ENCODE measurements at places on chromosomes 5 and 9. TPM values are rescaled to one million over a fixed set of nuclear protein-coding genes. Genes with fewer than 3 reads are reported as not detected.
A peak's percentile ranks its signal among the peaks of the same experiment; 100 is the strongest.

GRCh38 chr9:114513055-114513958, 8.0 kb upstream of the WHRN start:
- H3K27me3 ChIP-seq = peaks cover 6% of the 10 kb centered on the region
- H3K4me3 ChIP-seq = no peak overlapping the region
- H3K27ac ChIP-seq = no peak overlapping the region
- no peaks in the 10 kb centered on the region for H3K36me3 ChIP-seq
- no peaks in the 10 kb centered on the region for H3K4me1 ChIP-seq

The SLIT3 gene
- total RNA-seq = 70.0 TPM

The PCDHGB5 gene
- total RNA-seq = 11.0 TPM

DNA sequence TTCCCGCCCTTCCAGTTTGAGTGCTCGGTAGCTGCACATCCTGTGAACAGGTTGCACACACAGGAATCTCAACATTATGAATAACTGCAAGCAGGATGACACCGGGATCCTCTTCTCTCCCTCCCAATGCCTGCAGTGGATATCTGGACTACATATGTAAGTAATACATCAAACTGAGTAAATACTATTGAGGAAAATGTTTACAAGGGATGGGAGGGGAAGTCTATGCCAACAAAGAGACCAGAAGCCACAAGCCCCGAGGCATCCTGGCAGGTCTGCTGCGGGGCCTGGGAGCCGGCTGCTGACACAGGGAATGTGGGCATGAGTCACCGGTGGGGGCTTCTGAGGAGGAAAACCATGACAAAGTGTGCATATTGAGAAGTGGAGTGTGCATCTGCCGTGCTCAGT, 8.6 kb upstream of the ANKRD33B start:
- no peaks in the 10 kb centered on the region for H3K36me3 ChIP-seq
- H3K4me1 ChIP-seq = peaks cover 6% of the 10 kb centered on the region
- H3K27ac ChIP-seq = no peak overlapping the region
- H3K27me3 ChIP-seq = no peaks in the 10 kb centered on the region
- no peak for DNase-seq
- no peak overlapping the region for H3K4me3 ChIP-seq

DNA sequence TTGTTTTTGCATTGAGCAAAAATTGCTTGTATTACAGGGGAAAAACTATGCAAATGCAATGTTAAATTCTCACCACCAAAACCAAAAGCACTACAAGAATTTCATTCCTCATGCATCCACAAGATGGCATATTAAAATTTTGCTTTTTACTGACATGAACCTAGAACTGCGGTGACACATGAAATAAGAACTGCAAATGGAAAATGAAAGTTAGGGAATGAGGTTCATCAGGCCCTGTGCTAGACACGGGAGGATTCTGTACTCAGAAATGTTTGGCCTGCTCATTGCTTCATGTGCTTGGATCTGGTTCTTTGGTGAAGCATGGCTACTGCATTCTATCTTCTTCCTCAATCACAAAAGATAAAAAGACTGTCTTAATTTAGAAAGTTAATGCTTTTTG, 9.1 kb upstream of the RFK start:
- DNase-seq = no peak
- H3K4me1 ChIP-seq = no peaks in the 10 kb centered on the region
- H3K27ac ChIP-seq = peak overlapping the region; percentile 24
- H3K36me3 ChIP-seq = no peaks in the 10 kb centered on the region
- H3K4me3 ChIP-seq = peak overlapping the region; percentile 24

DNA sequence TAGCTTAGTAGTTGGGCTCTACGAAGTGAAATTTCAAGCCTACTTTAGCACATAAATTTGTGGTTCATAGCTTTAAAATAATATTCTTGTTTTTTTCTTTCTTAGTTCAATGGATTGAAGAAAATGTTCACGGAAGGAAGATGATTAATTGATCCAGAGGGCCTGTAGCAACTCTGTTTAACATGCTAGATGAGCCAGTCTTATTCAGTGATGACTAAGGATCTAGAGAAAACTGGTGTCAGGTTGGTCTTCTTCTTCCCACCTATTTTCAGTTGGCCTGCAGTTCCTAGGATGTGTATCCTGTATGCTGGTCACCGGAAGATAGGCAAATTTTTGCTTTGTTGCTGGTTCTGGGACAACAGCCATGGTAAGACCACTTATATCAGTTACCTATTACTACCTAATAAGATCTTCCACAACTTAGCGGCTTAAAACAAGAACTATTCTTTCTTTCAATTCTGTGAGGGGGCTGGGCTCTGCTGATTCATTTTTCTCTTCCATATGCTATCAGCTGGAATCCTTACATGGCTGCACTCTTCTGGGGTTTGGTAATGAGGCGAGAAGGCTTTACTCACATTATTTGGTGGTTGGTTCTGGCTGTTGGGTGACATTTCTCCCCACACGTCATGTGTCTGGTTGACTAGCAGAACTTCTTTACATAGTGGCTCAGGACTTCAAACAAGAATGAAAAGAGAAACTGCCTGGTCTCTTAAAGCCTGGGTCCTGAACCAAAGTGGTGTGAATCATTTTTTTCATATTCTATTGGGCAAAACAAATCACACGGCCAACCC, 182.7 kb upstream of the ACTBL2 start:
- no peaks in the 10 kb centered on the region for H3K36me3 ChIP-seq
- H3K4me1 ChIP-seq = no peaks in the 10 kb centered on the region
- H3K4me3 ChIP-seq = no peak overlapping the region
- H3K27ac ChIP-seq = no peak overlapping the region

DNA sequence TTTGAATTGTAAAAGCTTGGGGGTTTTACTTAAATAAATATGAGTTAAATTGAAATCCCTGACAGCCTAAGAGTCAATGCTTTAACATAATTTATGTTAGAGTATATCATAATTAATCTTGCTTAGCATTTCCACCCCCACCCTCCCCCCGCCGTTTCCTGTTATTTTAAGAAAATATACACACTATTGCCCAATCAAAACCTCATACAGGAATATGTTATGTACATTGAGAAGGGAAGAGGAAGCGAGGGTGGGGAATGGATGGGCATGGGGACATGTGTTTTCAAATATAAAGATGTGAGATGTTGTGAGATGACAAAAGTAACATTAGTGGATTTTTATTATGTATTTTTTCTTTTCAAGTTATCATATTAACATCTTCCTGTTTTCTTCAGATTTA, 561.1 kb upstream of the MEF2C start:
- H3K36me3 ChIP-seq = no peaks in the 10 kb centered on the region
- no peak overlapping the region for H3K4me3 ChIP-seq
- no peak overlapping the region for H3K27ac ChIP-seq
- no peaks in the 10 kb centered on the region for H3K4me1 ChIP-seq

The TRIM36 gene
- total RNA-seq = 3.7 TPM

DNA sequence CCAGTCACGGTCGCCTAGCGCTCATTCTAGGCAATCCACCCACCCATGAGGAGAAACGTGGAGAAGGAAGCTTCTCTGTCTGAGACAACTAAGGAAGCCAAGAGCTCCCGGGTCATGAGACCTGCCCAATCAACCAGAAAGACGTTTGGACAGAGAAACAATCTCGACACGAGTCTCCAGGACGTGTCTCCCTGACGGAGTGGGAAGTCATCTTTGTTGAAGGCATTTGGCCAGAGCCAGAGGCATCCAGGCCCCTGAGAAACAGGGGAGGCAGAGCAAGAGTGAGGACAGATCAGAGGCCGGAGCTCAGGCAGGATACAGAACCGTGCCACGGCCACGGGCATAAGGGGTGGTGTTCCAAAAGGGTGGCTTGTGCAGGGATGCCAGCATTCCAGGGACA, 479.0 kb downstream of the SPATA31A7 start:
- no peak overlapping the region for H3K4me3 ChIP-seq
- DNase-seq = peak; percentile 22
- no peak overlapping the region for H3K27ac ChIP-seq
- H3K36me3 ChIP-seq = no peaks in the 10 kb centered on the region
- H3K27me3 ChIP-seq = no peaks in the 10 kb centered on the region

GRCh38 chr5:152181461-152181860, 223.6 kb downstream of the NMUR2 start:
- no peaks in the 10 kb centered on the region for H3K4me1 ChIP-seq
- H3K27me3 ChIP-seq = no peaks in the 10 kb centered on the region
- no peak overlapping the region for H3K27ac ChIP-seq

DNA sequence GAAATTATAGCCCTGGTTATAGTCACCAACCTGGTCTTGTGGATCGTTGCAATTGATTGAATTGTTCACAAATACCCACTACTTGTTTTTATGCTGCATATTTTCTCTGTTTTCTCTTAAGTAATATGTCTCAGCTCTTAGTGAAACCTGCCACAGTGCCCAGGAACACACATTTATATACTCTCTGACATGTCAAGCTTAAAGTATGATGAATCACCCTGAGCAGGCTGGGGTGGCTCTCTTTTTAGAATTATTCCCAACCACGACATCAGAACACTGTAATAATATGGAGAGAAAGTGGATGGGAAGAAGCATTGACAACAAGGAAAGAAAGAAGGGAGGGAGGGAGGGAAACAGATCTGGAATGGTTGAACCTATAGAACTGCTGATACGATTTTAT, 72.8 kb upstream of the ZNF608 start:
- H3K27ac ChIP-seq = no peak overlapping the region
- no peak for DNase-seq
- no peaks in the 10 kb centered on the region for H3K36me3 ChIP-seq
- H3K4me1 ChIP-seq = peaks cover 2% of the 10 kb centered on the region
- H3K27me3 ChIP-seq = no peaks in the 10 kb centered on the region

The HMCN2 gene
- 7.8 TPM for total RNA-seq

DNA sequence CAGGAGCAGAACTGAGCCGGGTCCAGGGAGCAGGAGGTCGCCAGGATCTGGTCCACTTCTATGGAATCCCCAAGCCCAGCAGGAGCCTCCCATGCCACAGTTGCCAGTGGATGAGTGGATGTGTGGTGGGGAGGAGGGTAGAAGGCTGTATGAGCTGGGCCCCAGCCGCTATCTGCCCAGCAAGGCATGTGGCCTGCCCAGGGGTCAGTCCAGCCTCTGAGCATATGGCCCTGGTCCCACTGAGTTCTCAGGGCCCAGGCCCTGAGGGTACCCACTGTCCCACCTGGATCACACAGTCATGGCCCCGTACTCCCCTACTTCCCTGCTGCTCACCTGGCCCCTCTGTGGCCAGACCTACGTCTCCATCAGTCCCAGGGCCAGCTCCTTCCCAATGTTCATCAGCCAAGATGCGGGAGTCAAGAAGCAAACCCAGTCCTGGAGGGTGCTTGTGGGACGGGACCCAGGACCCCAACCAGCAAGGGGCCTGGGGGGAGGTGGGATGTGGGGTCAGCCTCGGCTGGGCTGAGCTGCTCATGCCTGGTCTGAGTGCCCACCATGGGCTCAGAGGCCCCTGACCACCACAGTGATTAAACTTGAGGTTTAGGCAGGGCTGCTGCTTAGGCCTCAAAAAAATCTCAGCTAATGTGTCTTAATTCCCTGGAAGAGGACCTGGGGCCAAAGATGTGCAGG, 152.7 kb downstream of the COL23A1 start:
- H3K36me3 ChIP-seq = no peaks in the 10 kb centered on the region
- DNase-seq = no peak
- H3K4me1 ChIP-seq = no peaks in the 10 kb centered on the region
- H3K27ac ChIP-seq = no peak overlapping the region
- no peaks in the 10 kb centered on the region for H3K27me3 ChIP-seq

GRCh38 chr9:374736-375135, 160.1 kb downstream of the DOCK8 start:
- H3K27me3 ChIP-seq = no peaks in the 10 kb centered on the region
- H3K27ac ChIP-seq = no peak overlapping the region
- no peaks in the 10 kb centered on the region for H3K4me1 ChIP-seq
- peaks cover 73% of the 10 kb centered on the region for H3K36me3 ChIP-seq
- no peak for DNase-seq
- H3K4me3 ChIP-seq = no peak overlapping the region

The RLN2 gene
- total RNA-seq = not detected

DNA sequence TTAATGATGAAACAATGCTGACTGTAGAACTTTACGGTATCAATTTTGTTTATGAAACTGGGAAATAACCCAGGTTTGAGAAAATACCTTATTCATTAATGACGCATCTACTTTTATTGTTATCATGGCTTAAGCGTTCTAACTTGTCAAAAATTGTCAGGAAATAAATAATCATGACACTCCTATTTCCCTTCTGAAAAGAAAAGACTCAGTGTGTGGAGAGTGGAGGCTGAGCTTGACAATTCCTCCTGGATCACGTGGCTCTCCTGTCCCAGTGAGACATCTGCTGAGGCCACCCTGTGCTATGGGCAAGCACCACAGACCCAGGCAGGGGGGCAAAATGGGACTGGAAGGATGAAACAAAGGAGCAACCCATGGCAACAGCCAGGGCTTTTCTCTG, 466.4 kb downstream of the ZNF608 start:
- H3K36me3 ChIP-seq = no peaks in the 10 kb centered on the region
- no peak overlapping the region for H3K27ac ChIP-seq
- H3K27me3 ChIP-seq = no peaks in the 10 kb centered on the region
- no peak for DNase-seq
- no peaks in the 10 kb centered on the region for H3K4me1 ChIP-seq

The OLFML2A gene
- total RNA-seq = 39.5 TPM

The INSL4 gene
- total RNA-seq = not detected

GRCh38 chr9:25513509-25514033, 164.7 kb downstream of the TUSC1 start:
- no peak overlapping the region for H3K27ac ChIP-seq
- H3K27me3 ChIP-seq = no peaks in the 10 kb centered on the region
- no peaks in the 10 kb centered on the region for H3K4me1 ChIP-seq
- no peak overlapping the region for H3K4me3 ChIP-seq
- DNase-seq = no peak

The FYB1 gene
- total RNA-seq = 45.0 TPM

- DNase-seq = no peak
- no peaks in the 10 kb centered on the region for H3K27me3 ChIP-seq
- no peak overlapping the region for H3K4me3 ChIP-seq
- no peaks in the 10 kb centered on the region for H3K4me1 ChIP-seq
- no peaks in the 10 kb centered on the region for H3K36me3 ChIP-seq
Observed at GRCh38 chr5:116542619-116543018, 32.0 kb downstream of the SEMA6A start.

- H3K27ac ChIP-seq = no peak overlapping the region
- no peak for DNase-seq
- no peaks in the 10 kb centered on the region for H3K4me1 ChIP-seq
- H3K4me3 ChIP-seq = no peak overlapping the region
- no peaks in the 10 kb centered on the region for H3K27me3 ChIP-seq
Observed at GRCh38 chr5:54844266-54844665, 141.1 kb downstream of the ESM1 start.

DNA sequence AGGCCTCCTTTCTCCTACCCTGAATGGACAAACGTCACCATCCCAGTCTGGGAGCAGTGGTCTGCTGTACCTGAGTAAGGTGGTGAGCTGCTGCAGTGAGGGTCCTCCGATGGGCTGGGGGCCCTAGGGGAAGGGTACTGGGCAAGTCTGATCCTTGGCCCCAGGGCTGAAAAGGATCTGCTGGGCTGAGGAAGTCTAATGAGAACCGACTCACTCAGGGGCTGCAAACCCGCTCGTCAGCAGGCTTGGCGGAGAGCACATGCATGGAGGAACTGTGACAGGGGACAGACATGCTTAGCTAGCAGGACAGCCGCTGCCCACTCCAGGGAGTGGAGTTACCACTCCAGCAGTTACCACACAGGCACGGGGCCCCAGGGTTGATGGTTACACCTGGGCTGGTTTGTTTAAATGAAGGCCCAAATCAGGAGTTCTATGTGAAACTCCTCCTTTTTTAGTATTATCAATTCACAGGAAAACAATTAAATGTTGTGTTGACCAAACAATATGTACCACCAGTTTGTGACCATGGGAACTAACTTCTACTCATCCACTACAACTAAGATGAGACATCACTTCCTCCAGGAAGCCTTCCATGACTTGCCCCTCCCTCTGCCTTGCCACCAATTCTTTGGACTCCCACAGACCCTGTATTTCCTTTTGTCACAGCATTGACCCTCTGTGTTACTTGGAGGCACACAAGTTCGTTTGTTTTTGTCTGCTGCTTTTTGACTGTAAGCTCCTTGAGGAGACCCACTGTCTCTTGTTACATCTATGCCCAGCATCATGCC, 56.1 kb upstream of the CPLX2 start:
- no peaks in the 10 kb centered on the region for H3K36me3 ChIP-seq
- no peaks in the 10 kb centered on the region for H3K4me1 ChIP-seq
- H3K27me3 ChIP-seq = peaks cover 7% of the 10 kb centered on the region
- peak; percentile 34 for DNase-seq

The GRIN1 gene
- total RNA-seq = 0.64 TPM
